ENCODE measurements at places on chromosomes 4 and X. TPM values are rescaled to one million over a fixed set of nuclear protein-coding genes. Genes with fewer than 3 reads are reported as not detected.
A peak's percentile ranks its signal among the peaks of the same experiment; 100 is the strongest.

- DNase-seq, result no peak
Observed at GRCh38 chr4:122331195-122331594, 47.6 kb upstream of the ADAD1 start.

GRCh38 chr4:185710487-185710995, 101.5 kb downstream of the SORBS2 start:
- peak; percentile 50 for DNase-seq

Gene GABRE
- 85.5 TPM for total RNA-seq

Gene ADH7
- not detected for total RNA-seq

DNA sequence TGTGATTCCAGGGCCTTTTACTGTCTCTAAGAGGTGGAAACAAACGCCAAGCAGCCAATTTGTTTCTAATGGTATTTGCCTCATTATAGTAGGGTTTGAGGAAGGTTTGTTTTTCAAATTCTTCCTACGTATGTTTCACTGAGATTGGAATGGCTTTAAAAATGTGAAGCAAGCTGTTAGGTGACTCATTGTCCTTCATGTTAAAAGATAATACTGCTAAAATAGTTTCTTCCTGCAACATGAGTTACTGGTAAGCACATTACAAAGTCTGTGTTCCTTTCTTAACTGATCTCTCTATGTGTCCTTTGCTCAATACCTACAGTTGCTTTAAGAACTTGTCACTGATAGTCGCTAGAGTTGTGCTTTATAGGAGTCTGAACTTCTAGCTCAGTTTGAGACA, 1183.9 kb downstream of the RPA4 start:
- no peak for DNase-seq

DNA sequence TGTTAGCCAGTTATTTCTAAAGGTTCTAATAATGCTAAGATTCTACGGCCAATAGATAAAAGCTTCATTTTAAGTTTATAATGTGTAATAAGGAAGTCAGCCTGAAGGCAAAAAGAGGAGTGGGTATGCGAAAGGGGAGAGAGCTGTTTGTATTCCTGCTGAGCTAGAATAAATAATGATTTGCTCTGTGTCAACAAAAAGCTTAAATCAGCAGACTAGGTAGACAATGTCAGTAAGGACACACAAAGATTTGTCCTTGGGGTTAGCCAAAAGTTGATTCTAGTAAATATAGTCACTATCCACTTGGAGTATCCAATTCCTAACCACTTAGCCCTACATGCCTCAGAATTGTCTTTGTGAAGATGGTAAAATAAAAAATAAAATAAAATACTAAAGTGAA, 90.3 kb upstream of the GRIA3 start:
- DNase-seq, result no peak

Gene PLAC8
- total RNA-seq, result 4.5 TPM

GRCh38 chr4:6598127-6598526, 23.1 kb downstream of the MAN2B2 start:
- DNase-seq, result no peak

GRCh38 chrX:136273986-136274385, 22.8 kb upstream of the MAP7D3 start:
- no peak for DNase-seq

GRCh38 chrX:118726887-118727685, at the start of gene IL13RA1:
Gene IL13RA1 (plus strand): TSS chrX:118727606. CDS start chrX:118727639, 33 bp downstream.
- DNase-seq, result peak; percentile 85

DNA sequence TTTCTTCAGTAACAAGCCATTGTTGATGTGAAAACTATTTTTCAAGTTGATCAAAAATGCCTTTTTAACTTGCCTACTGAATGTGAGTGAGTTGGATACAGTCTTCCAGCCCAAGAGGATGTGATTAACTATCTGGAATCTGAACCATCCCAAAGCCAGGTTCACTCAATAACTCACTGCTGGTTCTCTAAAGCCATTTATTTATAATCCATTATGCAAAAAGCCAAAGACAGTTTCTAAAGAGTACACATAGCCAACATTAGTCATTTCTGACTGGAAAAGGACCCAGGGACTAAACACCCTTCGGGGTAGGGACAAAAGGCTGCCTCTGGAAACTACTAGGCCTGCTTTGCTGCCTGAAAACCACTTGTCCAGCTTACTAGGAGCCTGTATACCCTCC, 109.6 kb downstream of the SHROOM4 start:
- DNase-seq, result no peak

Gene CPXCR1
- total RNA-seq, result not detected

DNA sequence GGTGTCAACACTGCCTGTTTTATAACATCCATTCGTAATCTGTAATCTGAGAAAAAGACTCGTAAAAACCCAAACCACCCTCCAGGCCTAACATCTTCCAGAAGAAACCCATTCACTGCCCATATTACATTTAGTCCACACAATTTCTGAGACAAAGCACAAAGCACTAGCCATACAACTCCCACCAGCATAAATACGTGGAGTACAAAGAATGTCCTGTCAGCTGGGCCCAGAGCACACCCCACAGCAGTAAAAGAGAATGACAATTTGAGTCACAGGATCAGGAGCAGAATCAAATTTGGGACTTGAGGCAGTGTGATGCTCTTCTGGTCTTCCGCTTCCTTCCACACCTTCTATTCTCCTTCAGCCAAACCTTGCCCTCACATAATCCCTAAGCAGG, 6.8 kb downstream of the MECP2 start:
- DNase-seq, result no peak

GRCh38 chr4:76758290-76758882, 139.6 kb downstream of the SOWAHB start:
- no peak for DNase-seq

GRCh38 chrX:20500171-20500865, 233.6 kb upstream of the RPS6KA3 start:
- no peak for DNase-seq

Gene CCNG2
- total RNA-seq, result 74.1 TPM

- DNase-seq, result no peak
Observed at GRCh38 chr4:20570981-20571715, 129.1 kb upstream of the PACRGL start.

- no peak for DNase-seq
Observed at GRCh38 chr4:137015426-137016409, 516.6 kb downstream of the PCDH18 start.

Gene SPANXA1
- not detected for total RNA-seq

GRCh38 chr4:61864286-61864685, 664.2 kb downstream of the ADGRL3 start:
- DNase-seq, result no peak

- DNase-seq, result no peak
Observed at GRCh38 chr4:81257021-81257420, 42.0 kb upstream of the PRKG2 start.

DNA sequence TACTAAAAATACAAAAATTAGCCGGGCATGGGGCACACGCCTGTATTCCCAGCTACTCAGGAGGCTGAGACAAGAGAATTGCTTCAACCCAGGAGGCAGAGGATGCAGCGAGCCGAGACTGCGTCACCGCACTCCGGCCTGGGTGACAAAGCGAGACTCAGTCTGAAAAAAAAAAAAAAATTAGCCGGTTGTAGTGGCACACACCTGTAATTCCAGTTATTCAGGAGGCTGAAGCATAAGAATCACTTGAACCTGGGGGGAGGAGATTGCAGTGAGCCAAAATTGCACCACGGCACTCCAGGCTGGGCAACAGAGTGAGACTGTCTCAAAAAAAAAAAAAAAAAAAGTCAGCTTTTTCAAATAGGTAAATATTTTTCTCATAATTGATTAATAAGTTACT, 71.9 kb downstream of the WDFY3 start:
- DNase-seq, result no peak

DNA sequence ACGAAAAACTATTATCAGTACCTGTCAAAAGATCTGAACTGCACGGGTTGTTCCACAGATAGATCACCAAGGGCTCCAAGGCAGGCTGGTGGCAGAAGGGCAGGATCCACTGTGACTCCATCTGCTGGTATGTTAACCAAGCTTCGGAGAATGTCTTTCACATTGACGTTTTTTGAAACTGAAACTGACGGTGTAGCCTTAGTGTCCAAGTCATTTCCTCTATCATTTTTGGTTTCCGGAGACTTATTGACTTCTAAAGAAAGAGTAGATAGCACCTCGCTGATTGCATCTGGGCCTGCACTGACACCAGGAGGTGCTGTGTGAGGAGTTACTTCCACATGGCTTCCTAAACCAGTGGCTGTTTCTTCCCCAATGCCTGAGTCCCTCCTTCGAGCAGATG, 186.9 kb downstream of the LRBA start:
- DNase-seq, result no peak

- no peak for DNase-seq
Observed at GRCh38 chr4:93183576-93183975, 645.0 kb upstream of the ATOH1 start.

DNA sequence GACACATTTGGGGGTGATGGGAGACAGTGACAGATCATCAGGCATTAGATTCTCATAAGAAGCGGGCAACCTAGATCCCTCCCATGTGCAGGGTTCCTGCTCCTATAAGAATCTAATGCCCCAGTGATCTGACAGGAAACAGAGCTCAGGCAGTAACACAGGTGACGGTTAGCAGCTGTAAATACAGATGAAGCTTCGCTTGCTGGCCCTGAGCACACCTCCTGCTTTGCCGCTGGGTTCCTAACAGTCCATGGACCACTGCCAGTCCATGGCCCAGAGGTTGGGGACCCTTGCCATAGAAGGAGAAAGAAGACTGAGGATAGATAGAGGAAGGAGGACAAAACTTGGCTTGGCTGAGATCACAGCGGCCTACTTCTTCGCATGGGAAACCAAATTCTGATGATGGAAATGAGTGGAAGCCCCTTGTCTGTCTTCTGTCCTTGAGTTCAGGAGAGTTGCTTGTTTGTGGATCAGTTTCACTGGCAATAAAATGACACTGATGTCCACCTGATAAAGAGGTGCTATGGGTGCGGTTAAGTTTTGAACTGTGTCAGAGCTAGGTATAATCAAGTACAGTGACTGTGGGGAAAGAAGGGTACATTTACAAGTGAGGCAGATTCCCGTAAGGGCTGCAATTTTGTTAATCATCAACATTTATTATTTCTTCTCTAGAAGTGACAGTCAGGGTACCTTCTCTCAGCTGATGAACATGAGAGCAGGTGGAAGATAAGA, 1.7 kb upstream of the TIFA start:
- DNase-seq, result no peak

DNA sequence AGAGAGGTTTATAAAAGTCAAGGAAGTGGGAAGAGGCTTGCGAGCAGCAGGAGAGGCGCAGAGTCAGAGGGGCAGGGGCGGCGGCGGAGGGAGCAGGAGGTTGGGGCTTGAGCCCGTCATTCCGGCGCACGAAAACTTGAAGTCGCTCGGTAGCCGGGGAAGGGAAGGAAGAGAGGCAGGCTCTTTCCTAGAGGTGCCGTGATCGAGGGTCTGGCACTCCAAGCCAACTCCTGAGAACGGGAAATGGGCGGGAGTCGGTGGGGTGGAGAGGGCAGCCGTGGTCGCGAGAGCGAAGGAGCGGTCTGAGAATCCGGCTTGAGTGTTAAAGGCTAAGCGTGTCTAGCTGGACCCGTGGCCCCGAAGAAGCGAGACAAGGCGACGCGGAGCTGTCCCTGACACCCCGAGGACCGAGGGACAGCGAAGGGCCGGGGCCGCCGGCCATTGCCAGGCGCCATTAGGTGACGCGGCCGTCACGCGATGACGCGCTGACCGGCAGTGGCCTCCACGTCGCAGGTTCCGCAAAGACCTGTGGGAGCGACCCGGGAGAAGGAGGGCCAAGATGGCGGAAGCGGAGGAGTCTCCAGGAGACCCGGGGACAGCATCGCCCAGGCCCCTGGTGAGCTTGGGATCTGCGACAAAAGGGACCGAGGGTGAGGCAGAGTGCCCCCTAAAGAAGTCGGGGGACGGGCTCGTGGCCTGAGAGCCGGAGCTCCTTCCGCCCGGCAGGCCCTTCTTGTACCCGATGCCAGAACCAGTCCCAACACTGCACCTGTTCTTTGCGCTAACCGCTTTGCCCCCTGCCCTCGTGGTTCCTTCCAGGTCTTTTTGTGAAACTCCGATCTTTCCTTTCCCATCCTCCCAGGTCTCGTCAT, at the start of gene YIPF6:
YIPF6 (plus strand) TSS at position 544 of the 872 bp plus-strand sequence; CDS start at position 560, 16 bp downstream.
- peak; percentile 81 for DNase-seq

Gene MAGED4
- 0.64 TPM for total RNA-seq

DNA sequence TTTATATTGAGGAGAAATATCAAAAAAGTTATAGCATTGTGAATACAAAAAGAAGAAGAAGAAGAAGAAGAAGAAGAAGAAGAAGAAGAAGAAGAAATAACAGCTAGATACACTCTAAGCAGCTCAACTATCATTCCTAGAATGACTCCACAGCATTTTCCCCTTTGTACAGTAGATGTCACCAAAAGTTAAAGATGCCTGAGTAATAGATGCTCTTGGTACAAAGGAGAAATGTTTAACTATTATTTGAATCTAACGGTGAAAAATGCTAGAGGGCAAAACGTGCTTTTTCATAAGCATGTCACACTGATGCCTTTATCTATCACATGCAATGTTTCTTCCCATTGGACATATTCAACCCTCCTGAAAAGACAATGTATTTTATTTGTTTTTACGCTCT, 178.4 kb upstream of the GPRIN3 start:
- no peak for DNase-seq

Gene KIF4A
- total RNA-seq, result 0.80 TPM

DNA sequence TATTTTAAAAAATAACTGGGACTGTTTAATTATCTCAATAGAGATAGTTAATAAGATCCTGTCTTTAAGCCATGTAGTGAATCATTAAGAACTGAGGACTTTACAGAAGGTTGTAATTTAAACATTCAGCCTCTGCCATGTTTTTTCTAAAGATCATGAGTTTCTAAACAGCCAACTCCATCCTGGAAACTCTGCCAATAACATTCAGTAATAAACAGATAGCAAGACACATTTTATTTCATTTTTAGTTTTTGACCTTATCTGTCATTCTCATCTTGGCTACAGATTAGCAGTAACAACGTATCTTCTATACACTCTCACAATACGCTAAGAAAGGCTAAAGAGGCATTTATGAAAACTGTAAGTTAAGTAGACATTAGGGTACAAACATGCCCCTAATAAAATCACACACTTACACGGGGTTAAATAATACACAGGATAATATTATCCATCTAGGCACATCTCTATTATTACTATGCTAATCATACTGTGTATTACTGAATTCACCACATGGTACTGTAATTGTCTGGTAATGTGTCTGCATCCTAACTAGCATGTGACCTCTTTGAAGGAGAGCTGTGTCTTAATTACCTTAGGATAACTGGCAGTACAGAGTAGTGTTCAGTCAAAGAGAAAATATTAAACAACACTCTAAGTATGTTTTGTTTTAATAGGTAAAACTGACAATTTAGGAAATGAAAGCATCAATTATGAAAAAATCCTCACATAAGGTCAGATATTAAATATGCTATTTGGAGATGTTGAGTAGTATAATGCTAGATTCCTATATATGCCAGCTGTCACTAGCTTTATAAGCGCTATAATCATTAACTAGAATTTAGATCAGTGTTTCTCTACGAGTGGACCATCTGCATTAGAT, 122.4 kb upstream of the NAP1L5 start:
- DNase-seq, result no peak

GRCh38 chr4:157459785-157460184, 239.3 kb downstream of the GRIA2 start:
- DNase-seq, result no peak

Gene CLNK
- total RNA-seq, result under 0.01 TPM

DNA sequence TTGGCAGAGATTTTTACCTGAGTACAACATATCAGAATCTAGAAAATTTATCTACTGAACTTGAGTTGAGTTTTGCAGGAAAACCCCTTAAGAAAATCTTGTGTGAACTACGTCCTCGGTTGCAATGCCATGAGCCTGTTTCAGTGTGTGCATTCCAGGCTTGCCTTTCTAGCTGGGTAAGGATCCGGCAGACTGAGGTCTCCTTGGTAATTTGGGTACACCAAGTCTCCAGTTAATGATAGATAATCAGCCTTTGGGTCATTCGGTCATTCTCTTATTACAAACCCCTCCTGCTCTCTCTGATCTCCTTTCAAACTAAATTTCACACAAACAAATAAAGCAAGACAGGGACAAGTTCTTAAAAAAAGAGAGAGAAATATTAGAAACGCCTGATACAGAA, 5.9 kb upstream of the HAND2 start:
- DNase-seq, result no peak
